ENCODE measurements at places on chromosomes 12 and 14.

DNA sequence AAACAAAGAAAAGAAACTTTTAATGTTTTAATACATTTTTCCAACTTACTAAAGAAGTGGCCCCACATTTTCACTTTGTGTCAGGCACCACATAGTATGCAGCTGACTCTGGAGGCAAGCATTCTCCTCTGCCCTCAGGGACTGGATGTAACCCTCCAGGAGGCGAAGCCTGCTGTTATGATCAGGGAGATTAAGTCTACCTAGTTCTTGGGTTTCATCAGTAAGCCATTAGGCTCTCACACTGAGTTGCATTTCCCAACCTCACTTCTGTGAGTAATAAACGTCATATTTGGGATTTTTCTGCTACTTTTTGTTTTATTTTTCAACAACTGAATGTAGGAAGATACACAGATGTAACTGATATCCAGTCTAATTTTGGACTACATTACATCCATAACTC, 101.2 kb upstream of the LRFN5 start:
- DNase-seq = no peak

DNA sequence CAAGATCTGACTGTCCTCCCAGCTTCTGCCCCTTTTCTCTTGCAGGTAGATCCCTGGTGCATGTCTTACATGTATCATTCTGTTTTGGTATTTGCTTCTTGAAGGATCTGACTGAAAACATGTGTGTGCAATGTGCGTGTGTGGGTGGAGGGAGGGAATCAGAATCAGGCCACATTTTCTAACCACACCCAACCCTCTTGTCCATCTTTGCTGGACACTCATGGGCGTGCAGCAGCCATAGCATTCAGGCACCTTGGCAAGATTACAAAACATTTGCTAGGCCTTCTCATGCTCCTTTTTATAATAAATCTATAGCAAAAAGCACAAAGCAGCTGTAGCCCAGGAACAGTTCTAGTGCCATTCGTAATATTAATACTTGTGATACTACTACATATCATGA, 233.6 kb upstream of the E2F7 start:
- DNase-seq = no peak

GRCh38 chr12:132747395-132747794, 14.2 kb downstream of the ANKLE2 start:
- DNase-seq = no peak

DNA sequence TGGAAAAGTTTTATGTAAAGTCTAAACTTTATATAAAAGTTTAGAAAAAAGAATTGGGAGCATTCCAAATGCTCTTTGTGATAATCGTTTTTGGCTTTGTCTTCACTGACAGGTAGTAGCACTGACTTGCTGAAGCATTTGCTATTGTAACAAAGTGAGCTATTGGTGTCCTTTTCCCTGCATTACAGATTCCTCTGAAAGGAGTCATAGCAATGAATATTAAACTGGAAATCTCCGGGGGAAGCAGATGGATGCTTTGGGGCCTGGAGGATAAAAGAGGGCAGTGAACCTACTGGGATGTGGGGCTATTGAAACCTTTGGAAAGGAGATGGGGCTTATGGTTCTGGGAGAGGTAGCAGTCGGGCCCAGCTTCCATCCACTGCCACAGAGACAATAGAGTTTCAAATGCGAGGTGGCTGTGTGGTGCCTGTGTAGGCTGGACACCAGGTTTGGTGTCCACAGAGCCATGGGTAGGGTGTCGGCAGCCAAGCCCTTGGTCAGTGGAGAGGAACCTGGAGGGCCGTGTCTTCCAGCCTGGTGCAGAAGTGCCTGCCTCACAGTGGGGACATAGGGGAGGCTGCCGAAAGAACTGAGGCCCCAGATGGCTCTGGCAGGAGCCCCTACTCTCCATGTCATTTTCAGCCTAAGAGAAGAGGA, 10.1 kb downstream of the GSG1 start:
- no peak for DNase-seq

GRCh38 chr12:89927226-89927698, 218.6 kb upstream of the ATP2B1 start:
- DNase-seq = no peak

GRCh38 chr14:50344116-50344775, 32.1 kb downstream of the DMAC2L start:
- no peak for DNase-seq

- DNase-seq = no peak
Measured at GRCh38 chr12:48489012-48489411, 6.7 kb downstream of the C12orf54 start.

DNA sequence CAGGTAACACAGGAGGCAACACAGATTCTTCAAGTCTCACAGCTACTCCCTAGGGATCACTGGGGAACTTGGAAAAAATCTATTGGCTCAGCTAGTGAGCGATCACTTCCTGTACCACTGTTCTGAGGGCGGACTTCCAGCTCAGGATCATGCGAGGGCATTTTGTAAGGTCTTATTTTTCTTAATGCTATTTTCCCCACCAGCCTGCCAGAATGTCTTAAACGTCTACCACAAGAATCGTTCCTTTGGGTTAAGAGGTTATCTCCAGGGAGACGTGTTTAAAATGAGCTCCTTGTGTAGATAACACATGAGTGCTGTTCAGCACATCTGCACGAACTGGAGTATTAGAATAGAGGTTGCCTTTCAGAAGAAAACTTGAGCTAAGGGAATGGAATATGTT, 162.6 kb downstream of the ETNK1 start:
- no peak for DNase-seq

- DNase-seq = no peak
Measured at GRCh38 chr14:72315714-72316113, 383.5 kb downstream of the RGS6 start.

DNA sequence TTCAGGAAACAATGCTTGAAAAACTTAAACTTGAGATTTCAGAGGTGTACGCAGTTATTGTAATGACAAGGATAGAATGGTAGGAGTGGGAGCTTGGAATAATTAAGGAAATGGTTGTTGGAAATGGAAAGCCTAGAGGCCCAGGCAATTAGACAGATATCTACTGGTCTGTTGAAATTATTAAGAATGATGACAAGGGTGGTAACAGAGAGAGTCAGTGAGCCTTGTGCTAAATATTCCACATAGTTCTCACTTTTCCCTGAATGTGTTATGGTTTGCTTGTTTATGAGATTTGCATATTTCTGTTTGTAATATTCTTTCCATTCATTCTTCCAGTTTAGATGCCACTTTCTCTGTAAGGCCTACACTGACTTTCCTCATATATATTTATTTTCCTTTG, 66.0 kb upstream of the ATP2B1 start:
- DNase-seq = no peak

DNA sequence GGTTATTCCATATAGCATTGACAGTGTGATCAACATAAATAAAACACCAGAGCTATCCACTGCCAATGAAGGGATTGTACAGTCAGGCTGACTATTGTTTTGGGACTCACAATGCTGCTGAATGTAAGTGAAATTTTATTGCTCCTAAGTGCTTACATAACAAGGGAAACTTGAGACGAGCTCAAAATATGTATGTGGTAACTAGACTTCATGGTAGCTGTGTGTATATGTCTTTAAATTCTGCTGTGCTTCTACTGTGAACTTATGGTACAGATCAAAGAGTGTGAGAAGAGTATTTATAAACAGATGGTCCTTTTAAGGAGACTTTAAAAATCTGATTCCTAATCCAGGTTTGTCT, 6.9 kb downstream of the FLRT2 start:
- DNase-seq = no peak

DNA sequence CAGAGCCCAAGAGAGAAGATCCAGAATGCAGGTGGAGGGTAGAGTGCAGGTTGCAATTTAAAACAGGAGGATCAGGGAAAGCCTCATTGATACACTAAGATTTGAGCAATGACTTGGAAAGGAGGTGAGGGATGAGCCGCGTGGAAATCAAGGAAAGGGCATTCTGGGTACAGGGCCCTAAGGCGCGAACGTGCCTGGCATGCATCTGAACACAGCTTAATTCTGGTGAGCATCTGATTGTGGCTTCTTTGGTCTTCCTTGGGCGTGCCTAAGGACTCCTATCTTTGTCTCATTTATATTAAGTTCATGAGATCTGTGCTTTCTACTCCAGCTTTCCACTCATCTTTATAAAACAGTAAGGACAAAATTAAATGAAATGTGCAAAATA, 79.3 kb downstream of the NTF3 start:
- DNase-seq = no peak

DNA sequence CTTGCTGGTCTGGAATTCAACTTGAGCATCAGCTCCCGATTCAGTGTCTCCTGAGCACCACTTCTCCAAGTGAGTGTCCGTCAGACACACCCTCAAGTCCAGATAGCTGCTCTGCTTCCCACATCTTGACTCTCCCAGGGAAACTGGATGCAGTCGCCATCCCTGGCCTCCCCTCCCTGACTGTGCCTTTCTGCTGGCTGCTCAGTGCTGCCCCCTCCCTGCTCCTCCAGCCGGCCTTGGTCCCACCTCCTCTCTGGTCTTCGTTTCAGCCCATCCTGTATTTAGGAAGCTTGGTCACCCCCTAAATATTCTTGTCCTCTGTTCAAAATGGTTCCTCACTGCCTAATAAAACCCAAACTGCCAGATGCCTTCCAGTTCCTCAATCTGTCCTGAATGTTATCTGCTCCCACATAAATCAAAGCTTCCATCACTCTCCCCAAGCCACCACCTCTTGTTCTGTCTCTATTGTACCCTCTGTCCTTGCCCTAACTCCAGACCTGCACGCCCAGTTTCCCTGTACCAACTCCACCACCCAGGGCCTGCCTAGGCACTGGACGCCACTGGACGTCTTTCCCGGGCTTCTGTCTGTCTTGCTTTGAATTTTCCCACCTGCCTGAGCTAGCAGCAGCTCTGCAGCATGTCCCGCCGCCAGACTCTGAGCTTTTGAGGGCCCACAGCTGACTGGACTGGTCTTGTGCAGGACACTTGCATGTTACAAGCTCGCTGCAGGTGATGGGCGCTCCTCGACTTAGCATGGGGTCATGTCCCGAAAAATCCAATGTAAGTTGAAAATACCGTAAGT, 33.8 kb downstream of the CCDC92 start:
- DNase-seq = no peak

GRCh38 chr12:55737581-55738122, 5.3 kb upstream of the GDF11 start:
- no peak for DNase-seq

DNA sequence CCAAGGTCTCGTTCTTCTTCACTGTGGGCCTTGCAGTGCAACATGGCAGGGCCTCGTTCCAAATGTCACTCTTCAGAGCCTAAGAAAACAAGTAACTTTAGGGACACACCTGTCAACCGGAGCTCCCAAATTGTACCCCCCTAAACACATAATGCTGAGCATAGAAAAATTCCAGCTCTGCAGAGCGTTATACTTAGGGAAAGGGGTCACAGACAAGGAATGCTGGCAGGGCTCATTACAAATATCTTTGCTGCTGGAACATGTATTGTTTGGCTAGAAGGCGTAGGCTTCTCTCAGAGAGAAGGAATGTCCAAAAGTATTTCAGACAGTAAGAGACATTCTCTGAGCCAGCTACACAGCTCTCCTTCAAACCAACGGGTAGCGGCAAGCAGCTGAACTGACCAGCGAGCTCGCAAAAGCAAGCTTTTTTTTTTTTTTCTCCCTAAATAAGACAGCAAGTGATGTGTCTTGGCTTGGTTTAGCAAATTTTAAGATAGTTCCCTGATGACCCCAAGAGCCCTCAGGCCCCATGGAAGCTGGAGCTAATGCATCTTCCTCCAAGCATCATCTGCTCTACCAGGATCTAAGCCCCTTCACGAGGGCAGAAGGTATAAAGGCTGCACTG, 24.5 kb downstream of the SSH1 start:
- no peak for DNase-seq

GRCh38 chr12:14278294-14278953, 87.1 kb upstream of the ATF7IP start:
- no peak for DNase-seq

DNA sequence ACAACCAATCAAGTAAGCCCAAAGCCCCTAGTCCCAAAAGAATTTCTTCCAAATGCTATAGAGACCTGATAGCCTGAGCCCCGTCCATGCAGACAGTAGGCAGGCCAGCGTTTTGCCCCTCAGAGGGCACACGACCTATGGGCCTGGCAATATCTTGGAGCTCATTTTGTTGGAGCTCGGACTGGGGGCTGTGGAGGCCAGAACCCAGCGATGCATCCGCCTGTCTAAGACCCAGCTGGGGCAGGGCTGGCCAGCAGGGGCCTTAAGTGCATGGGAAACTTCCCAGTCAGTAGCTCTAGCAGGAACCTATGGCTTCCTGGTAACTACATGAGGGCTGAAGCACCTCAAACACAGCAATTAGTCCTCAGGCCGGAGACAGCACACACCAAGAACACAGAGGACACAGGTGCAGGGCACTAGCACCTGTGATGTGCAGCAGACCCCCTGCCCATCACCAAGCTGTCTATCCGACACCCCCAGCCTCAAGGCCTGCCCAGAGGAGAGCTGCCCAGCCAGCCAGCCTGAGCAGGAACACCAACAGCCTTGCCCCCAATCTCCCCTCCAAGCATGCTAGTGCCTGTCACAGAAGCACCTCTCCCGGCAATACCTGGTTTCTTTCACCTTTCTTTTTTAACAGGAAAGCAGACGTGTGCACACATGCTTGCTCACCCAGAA, 50.8 kb downstream of the ARL6IP4 start:
- no peak for DNase-seq

DNA sequence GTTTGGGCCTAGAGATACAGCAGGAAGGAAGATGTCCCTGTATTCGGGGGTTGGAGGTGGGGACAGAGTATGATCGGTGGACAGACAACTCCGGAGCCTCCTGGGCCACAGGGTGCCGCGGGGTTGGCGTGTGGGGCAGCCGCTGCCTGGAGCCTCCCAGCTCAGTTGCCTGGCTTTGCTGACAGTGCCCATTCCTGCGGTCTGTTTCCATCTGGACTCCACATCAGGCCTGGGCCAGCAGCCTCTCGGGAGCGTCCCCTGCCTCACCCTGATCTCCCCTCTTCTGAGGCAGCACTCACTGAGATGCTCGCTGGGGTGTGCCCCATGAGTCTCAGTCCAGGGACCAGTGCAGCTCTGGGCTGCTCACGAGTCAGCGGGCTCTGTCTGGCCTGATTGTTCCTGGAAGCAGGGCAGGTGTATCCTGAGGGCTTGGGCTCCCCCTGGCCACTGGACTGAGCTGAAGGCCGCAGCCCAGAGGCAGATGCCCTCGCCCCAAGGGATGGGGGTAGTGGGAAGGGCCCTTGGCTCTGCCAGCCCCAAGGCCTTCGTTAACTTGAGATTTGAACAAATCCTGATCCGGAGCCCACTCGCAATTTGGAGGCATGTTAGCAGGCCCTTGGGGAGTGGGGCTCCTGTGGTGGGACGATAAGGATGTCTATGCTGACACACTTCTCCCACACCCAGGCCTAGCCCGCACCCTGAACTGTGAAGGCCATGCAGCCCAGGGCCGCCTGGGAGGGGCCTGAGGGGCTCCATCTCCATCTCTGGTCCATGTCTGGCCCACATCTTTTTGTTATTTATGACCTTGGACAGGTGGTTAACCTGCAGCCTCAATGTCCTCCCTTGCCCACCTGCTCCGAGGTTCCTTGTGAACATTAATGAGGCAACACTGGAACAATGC, 7.5 kb downstream of the HIP1R start:
- no peak for DNase-seq
